ENCODE measurements at places on chromosomes 7 and 10. TPM values are rescaled to one million over a fixed set of nuclear protein-coding genes. Genes with fewer than 3 reads are reported as not detected.

Gene TMEM270
- total RNA-seq, result not detected

- H3K27me3 ChIP-seq, result no peaks in the 10 kb centered on the region
- H3K27ac ChIP-seq, result no peak overlapping the region
- DNase-seq, result no peak
- H3K36me3 ChIP-seq, result no peaks in the 10 kb centered on the region
- H3K4me3 ChIP-seq, result no peak overlapping the region
These were observed 668.5 kb upstream of the GALNT17 start for GRCh38 chr7:70463352-70463938.

DNA sequence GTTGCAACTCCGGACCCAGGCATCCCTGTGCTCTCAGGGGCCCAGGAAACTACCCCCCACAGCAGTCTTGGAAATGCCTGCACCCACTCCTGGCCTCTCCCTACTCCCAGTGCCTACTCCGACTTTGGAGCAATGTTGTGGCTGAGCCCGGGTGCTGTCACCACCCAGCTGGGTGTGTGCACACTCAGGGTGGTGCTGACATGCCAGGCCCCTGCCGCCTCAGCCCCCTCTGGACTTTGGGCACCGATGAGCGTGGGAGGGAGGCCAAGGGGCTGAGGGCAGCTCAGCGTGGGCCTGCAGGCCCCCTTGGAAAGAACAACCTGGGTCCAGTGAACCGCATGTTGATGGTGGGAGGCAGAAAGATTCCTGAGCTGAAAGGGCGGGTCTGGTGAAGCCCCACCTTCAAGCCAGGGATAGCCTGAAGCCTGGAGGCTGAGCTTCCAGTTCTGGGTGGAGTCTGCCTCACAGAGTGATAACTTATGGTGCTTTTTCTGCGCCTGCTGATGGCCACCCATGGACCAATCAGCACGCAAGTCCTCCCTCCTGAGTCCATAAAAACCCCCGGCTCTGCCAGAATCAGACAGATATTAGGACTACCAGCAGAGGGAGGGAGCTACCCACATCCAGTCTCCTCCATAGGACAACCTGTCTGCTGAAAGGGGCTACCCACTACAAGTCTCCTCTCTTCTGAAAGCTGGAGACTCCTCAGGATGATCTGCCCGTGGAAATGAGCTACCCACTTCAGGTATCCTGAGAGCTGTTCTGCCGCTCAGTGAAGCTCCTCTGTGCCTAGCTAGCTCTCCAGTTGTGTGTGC is 380.4 kb upstream of the SORCS1 start:
- H3K36me3 ChIP-seq, result no peaks in the 10 kb centered on the region
- H3K27me3 ChIP-seq, result no peaks in the 10 kb centered on the region
- H3K4me1 ChIP-seq, result no peaks in the 10 kb centered on the region

GRCh38 chr10:62562101-62562500 is 187.9 kb downstream of the ZNF365 start:
- no peak overlapping the region for H3K27ac ChIP-seq
- H3K36me3 ChIP-seq, result no peaks in the 10 kb centered on the region
- no peak overlapping the region for H3K4me3 ChIP-seq
- peaks cover 39% of the 10 kb centered on the region for H3K4me1 ChIP-seq
- H3K27me3 ChIP-seq, result no peaks in the 10 kb centered on the region

Data from osteoblast (primary cell).